ENCODE measurements at places on chromosomes 13 and 19.

- DNase-seq: no peak
Measured at GRCh38 chr19:22427960-22428913, 6.1 kb upstream of the ZNF98 start.

- DNase-seq: no peak
Measured at GRCh38 chr13:38394777-38395496, 45.3 kb downstream of the UFM1 start.

DNA sequence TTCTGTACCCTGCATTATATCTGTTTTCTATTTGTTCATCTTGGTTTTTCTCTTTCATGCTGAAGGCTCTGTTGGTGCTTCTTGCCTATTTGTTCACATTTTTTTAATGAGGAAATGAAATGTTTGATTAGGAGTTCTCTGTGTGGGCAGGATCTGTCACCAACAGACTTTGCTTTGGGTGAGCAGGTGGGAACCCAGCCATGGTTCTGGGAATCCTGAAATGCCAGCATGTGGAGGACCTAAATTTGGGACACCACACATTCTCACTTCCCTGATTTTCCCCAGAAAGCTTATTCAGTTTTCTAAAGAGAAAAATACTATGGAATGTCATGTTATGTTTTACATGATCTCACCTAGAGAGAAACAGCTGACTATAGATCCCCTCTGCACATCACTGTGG is 34.0 kb downstream of the TPT1 start:
- DNase-seq: no peak

DNA sequence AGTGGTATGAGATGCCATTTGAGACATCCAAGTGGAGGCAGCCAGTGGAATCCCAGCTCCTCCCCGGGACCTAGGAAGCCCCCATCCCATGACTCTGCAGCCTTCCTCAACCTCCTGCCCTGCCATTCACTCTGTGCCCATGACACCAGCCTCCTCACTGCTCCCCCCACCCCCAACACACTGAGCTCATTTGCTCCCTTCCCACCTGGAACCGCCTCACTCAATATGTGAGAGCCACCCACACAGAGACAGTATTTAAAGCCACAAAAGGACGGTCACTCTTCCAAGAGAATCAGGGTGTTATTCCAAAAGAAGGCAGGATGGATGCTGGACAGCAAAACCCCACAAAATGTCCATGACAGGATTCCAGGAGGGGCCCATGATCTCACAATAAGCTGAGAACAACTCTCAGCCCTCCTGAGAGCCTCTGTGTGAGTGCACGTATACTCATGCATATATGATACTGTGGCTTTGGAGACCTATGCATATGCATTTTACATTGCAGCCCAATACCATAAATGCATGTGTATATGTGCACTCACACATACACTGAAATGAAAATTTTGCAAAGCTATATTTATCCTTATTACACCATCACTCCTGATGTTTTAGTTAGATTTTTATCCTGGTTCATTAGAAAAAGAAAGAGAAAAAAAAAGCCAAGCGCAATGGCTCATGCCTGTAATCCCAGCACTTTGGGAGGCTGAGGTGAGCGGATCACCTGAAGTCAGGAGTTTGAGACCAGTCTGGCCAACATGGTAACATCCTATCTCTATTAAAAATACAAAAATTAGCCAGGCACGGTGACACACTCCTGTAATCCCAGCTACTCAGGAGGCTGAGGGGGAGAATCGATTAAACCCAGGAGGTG is 10.8 kb upstream of the RANBP3 start:
- DNase-seq: no peak

DNA sequence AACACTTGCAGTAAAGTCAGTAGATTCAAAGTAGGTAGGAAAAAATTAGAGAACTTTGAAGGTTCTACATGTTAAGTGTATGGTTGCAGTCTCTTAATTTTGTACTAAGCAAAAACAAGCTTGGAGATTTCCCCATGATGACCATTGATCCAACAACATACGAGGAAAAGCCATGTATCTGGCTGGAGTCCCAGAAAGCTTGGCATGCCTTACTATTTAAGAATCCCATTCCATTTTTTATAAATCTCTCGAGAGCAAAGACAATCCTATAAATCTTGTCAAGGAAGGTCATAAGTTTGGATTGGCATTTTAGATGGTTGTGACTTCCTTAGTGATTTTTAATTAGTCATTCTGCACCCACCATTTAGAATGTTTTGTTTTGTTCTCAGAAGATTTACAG is 495.9 kb downstream of the GPC5 start:
- DNase-seq: no peak

- DNase-seq: no peak
Measured at GRCh38 chr13:75643182-75643581, 7.1 kb downstream of the LMO7 start.

- DNase-seq: no peak
Measured at GRCh38 chr13:51820016-51820597, 16.1 kb upstream of the DHRS12 start.

GRCh38 chr13:111506621-111507020 is 186.2 kb downstream of the TEX29 start:
- DNase-seq: no peak

DNA sequence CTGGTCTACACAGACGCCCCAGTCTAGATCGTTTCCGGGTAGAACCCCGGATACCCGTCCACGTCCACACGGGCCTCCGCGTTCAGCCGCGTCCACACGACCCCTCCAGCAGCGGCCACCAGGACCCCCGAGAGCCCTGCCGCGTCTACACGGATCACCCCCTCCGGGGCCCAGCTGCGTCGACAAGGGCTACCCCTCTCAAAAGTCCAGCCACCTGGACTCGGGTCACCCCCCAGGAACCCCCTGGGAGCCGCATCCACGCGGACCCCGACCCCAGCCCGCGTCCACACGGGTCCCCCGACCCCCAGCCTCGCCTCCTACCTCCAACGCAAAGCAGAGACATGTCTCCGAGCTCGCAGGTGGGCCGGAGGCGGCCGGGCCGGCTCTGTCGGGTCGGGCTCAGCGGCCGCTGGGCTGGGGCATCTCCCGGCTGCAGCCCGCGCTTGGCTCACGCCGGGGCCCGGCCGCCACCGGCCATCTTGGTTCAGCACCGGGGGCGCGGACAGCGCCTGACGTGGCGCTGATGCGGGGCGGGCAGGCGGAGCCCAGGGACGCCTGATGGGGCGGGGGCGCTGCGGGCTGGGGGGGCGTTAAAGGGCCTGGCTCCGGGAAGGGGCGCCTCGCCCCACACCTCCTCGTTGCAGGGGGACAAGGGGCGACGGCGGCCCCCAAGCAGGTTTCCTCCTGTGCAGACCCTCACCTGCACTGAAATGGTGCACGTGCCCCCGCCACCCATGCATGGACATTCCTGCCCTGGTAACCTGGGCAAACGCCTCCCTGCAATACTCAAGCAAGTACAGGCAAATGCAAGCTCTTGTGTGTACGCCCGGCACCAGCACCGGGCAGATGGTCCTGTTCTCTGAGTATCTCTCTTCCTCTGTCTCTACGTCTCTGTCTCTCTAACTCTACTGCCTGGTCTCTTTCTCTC is at the start of gene UNC13A:
UNC13A (minus strand) TSS at position 498 of the 928 bp plus-strand sequence; CDS start at position 343, 155 bp downstream.
- DNase-seq: peak; percentile 31

DNA sequence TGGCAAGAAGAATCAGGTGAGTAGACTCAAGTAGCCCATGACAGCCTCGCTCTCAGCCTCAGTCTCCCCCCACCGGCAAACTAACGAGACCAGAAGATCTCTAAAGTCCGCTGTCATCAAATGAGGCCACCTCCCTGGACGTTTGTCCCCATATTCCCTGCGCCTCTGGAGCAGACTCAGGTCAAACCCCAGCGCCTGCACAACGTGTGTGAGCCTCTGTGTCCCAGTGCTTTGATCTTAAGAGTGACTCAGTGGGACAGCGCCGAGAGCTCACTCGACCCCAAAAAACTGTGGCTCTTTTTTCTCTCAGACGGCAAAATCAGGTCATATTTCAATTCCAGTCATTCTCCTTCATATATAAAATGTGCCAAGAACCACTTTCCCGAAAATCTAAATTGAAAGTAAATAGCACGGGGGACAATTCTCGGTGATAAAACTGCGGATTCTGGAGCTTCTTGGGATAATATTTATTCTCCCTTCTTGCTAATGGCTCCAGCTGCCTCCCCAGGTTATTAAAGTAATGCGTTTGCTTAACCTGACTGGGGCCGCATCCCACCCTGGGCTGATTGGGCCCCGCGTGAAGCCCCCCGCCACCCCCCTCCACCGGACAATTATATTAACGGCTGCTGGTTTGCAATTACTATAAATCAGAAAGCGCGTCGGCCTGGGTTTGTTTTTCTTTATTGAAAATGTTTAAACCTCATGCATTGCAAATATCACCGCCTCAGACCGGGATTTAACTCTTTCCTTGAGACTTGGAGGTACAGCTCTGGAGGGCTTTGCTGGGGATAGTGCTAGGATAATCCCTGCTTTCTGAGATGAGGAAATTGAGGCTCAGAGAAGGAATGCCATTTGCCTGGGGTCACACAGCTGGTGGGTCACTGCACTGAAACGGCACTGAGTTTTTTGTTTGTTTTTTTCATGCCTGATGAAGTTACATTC is 37.5 kb upstream of the ZNRF4 start:
- no peak for DNase-seq

- no peak for DNase-seq
Measured at GRCh38 chr19:44876930-44877535, 14.0 kb upstream of the TOMM40 start.

DNA sequence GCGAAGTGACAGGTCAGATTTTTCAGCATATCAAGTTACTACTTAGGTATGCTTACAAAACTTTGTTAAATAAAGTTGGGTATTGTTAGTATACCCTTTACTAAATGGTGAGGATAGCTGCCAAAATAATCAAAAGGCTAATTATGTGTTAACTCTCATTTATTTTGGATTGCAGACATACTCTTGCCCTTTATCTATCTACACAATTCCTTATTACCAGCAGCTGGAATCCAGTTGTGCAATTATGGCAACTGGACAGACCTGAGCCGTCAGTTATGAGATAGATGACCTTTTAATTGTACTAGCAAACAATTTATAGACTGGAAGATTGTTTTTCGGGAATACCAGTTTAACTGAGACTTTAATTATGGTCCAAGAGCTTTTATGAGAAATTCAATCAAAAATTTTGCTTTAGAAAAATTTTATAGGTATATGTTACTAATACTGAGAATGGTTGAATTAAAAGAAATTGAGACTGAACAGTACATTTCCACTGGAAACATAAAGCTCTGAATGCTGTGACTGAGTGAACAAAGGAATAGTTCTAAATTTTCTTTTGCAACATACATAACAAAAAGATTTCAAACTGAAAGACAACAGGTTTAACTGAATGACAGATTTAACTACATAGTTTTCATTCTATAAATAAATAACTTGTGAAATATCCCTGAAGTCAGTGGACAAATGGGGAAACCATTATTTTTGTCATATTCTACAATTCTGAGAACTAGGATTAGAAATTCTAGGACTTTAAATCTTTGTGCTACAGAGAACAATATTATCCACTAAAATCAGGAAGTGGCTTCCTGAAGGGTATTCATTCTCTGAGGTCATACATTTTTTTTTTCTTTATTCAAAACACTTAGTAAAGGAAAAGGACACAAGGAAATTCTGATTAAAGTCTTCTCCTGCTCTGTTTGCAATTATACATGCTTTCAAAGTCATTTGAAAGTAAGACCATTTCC is 97.4 kb downstream of the ZC3H13 start:
- no peak for DNase-seq

- no peak for DNase-seq
Measured at GRCh38 chr13:114338959-114339358, 24.7 kb downstream of the CHAMP1 start.

- DNase-seq: no peak
Measured at GRCh38 chr13:47139519-47139918, 242.7 kb upstream of the HTR2A start.

GRCh38 chr13:112819816-112820215 is 130.0 kb downstream of the ATP11A start:
- no peak for DNase-seq

- no peak for DNase-seq
Measured at GRCh38 chr13:46687810-46688209, 109.2 kb downstream of the ESD start.

DNA sequence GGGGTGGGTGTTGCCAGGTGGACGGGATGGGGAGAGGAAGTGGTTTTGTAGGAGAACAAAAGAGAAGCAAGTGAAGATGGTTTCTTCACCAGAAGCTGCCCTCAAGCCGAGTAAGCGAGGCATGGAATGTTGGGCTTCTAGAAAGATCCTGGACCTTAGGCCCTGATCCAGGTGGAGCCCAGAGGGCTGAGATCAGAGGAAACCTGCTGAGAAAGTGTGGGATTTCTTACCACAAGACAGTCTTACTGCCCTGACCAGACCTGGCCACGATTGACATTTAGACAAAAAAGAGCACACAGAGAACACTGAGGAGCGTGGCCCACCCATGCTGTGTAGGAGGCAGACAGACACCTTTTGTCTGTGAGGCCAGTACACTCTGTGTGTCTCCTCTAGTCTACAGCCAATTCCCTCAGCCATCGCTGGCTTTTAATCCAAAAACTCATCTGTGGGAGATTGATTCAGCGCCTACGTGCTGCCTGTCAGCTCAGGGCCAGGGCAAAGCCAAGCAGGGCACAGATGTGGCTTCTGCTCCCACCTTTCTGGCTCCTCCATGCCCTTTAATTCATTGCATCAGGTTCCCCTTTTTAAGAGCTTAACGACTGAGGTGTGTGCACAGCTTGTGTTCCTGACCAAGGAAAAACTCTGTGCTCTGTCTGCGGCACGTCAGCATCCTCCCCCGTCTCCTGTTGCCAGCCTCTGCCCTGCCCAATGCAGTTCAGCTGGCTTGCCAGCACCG is 123.3 kb downstream of the AKAP11 start:
- DNase-seq: no peak

GRCh38 chr13:53090461-53090860 is 61.8 kb downstream of the OLFM4 start:
- no peak for DNase-seq

DNA sequence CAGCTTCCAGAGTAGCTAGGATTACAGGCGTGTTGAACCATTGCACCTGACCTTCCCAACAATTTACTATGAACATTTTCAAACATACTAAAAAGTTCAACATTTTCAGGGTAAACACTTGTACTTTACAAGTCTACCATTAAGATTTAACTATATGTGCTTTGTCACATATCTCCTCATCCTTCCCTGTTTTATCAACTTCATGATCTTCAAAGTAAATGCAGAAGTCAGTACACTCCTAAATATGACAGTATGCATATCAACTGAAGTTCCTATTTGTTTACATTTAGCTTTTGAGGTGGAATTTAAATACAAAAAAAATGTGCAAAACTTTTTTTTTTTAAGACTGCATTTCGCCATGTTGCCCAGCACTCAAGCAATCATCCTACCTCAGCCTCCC is 18.5 kb downstream of the LNX2 start:
- DNase-seq: no peak
